ENCODE measurements at places on chromosomes 5 and 9. TPM values are rescaled to one million over a fixed set of nuclear protein-coding genes. Genes with fewer than 3 reads are reported as not detected.

Gene GALT
- total RNA-seq: 14.0 TPM

Gene KIF12
- 2.3 TPM for total RNA-seq

Gene TMEFF1
- total RNA-seq: 0.59 TPM

Gene PCDHB13
- total RNA-seq: 0.06 TPM

Gene LNPEP
- total RNA-seq: 5.5 TPM

Gene MRPL50
- 12.3 TPM for total RNA-seq

Gene MARVELD2
- 2.7 TPM for total RNA-seq

Gene DMGDH
- total RNA-seq: not detected

Gene RAB3C
- total RNA-seq: not detected

Gene CSF1R
- 0.35 TPM for total RNA-seq

Gene FAM221B
- not detected for total RNA-seq

Gene WNT8A
- not detected for total RNA-seq

Gene SNCAIP
- not detected for total RNA-seq

Gene FBXL7
- total RNA-seq: 1.2 TPM

Gene KIF24
- 3.7 TPM for total RNA-seq

Gene ZDHHC11
- total RNA-seq: 22.3 TPM

Gene PCDHGB5
- 2.5 TPM for total RNA-seq

Gene GCNT4
- 0.33 TPM for total RNA-seq

Gene COL5A1
- 37.0 TPM for total RNA-seq

Gene TRIM36
- 2.0 TPM for total RNA-seq

Gene ZBTB34
- total RNA-seq: 3.9 TPM

Gene FCN2
- total RNA-seq: not detected

Gene SMIM27
- total RNA-seq: 13.3 TPM

Gene GPX3
- 20.3 TPM for total RNA-seq

Gene RANBP17
- 1.6 TPM for total RNA-seq

Gene AK1
- total RNA-seq: 75.9 TPM

Gene NSD1
- 22.5 TPM for total RNA-seq

Gene FOXD4L4
- total RNA-seq: 0.04 TPM

Gene PRRT1B
- not detected for total RNA-seq

Gene FAF2
- 48.5 TPM for total RNA-seq

Gene DEPDC1B
- 14.4 TPM for total RNA-seq

Gene CDH12
- total RNA-seq: not detected

Gene PLAC8L1
- 0.38 TPM for total RNA-seq

Gene UNC5A
- total RNA-seq: 0.77 TPM

Gene DPM2
- total RNA-seq: 42.3 TPM

Gene DOCK2
- 3.1 TPM for total RNA-seq

Gene KIF4B
- 0.02 TPM for total RNA-seq

Gene BTF3
- total RNA-seq: 1,070 TPM

Gene HK3
- 0.03 TPM for total RNA-seq

Gene FRRS1L
- 0.22 TPM for total RNA-seq

Gene SMC2
- 27.3 TPM for total RNA-seq

Gene DMRT3
- total RNA-seq: not detected

Gene IRX2
- 2.2 TPM for total RNA-seq

Gene CFAP90
- total RNA-seq: 0.72 TPM

Gene ZNF608
- total RNA-seq: 0.99 TPM

Gene OTP
- 0.08 TPM for total RNA-seq

Gene IL13
- not detected for total RNA-seq

Gene TNFSF15
- total RNA-seq: 0.07 TPM

Gene RASA1
- 25.8 TPM for total RNA-seq
